ENCODE measurements at places on chromosomes 3 and 15. TPM values are rescaled to one million over a fixed set of nuclear protein-coding genes. Genes with fewer than 3 reads are reported as not detected.

DNA sequence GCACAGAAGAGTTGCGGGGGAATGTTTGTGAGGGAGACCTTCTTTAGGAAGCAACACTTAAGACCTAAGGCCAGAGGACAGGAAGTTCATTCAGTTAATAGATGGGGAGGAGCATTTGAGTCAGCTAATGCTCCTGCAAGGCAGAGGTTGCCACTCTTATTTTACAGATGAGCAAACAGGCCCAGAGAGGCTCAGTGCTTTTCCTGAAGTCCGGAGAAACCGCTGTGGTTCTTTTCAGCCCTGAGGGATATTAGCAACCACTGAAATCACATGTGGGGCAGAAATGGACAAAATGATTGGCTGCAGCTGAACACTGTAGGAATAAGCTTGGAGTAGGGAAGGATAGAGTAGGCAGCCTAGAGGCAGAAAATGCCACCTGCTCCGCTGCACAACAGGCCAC is 33.3 kb upstream of the RTP4 start:
- DNase-seq, result peak; percentile 21

- peak; percentile 97 for DNase-seq
Observed at GRCh38 chr3:125990253-125990970, 21.4 kb downstream of the ROPN1B start.

DNA sequence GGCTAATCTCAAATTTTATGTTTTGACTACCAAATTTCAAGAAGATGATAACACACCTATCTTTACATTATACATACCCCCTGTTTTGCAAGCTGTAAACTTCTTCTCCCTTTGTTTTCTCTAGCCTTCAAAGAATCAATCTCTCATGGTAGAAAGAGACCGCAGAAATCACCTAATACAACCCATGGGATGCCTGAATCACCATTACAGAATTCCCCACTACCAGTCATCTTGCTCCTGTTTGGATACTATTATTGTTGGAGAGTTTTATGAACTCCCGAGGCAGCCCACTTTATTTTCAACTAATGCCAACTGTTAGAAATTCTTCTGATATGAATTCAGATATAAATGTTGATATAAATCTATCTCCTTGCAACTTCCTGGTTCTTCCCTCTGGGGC is 110.9 kb downstream of the FRMD5 start:
- no peak for DNase-seq

DNA sequence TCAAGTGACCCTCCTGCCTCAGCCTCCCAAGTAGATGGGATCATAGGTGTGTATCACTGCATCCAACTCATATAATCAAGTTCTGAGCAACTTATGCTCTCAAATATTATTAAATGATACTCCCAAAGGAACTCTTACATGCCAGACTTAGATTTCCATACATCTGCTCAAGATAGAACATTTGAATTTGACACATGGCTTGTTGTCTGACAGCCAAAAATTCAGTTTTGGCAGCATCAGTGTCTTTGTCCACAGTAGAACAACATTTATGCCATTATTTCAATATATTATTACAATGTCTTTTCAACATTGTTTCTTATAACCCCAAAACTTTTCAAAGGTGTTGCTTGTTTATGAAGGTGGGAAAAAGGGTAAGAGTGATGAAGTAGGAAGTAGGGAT is 116.2 kb downstream of the SUCNR1 start:
- DNase-seq, result no peak

DNA sequence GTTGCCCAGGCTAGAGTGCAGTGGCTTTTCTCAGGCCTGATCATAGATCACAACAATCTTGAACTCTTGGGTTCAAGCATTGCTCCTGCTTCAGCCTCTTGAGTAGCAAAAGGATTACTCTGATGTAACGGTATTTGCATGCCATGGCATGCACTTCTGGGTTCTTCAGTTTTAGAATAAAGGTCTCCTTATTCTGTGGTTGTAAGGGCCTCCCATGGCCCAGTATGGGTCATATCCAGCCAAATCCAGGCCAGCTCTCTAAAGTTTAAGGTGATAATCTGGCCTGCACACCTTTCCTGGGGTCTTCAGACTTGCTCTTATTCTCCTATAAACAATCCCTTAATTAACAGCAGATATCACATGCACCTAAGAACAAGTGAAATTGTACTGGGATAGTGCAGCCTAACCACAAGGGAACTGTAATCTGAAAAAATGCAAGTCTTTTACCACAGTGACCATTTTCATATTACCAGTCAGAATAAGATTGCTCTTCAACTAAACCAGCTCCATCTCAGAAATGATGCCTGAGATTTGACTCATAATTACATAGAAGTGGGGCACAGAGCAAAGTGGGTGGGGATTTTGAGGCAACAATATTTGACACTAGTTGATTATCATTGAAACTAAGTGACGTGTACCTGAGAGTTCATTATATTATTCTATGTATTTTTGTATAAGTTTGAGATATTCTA is 25.4 kb downstream of the COMMD2 start:
- DNase-seq, result no peak

Gene RGMA
- polyA plus RNA-seq, result 1.4 TPM

Gene TNNC1
- 23.6 TPM for polyA plus RNA-seq

Gene SAMMSON
- 0.60 TPM for polyA plus RNA-seq

DNA sequence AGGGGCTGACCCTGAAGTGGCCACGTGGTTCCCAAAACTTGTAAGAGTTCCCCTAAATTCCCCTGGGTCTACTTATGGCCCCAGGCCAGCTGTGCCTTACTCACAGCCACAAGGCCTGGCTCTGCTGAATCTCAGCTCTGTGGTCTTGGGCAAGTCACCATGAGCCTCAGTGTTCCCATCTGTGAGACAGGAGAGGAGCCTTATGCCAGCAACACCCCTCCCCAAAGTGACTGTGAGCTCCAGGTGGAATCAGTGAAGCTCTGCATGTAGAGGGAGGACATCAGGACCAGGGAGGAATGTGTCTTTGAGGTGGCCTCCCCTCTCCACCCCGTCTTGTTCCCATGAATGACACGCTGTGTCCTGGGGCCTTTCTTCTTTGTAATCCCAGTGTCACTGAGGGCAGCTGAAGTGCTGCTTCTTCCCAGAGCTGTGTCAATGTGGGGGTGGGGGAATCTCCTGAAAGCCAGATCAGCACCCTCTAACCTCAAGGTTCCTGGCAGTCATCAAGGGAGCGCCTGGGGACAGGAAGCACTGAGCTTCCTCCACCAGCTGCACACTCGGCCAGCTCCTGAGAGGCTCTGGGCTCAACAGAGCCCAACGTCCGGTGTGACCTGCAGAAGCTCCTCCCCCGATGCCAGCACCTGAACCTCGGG is 258.9 kb downstream of the UACA start:
- DNase-seq, result peak; percentile 83

Data from sigmoid colon (tissue), 7 donors.